Stimulated activated CD4-positive, alpha-beta T cell treated with anti-CD3 and anti-CD28 coated beads, Interleukin-1b, Interleukin-23, amount 100 ng/mL, for 4 hours (primary cell): ENCODE measurements at places on chromosomes 6 and 20.

GRCh38 chr6:81204731-81205130, 547.8 kb downstream of the TENT5A start:
- no peak for DNase-seq

- DNase-seq = no peak
Measured at GRCh38 chr6:134714679-134715078, 235.2 kb downstream of the ALDH8A1 start.

DNA sequence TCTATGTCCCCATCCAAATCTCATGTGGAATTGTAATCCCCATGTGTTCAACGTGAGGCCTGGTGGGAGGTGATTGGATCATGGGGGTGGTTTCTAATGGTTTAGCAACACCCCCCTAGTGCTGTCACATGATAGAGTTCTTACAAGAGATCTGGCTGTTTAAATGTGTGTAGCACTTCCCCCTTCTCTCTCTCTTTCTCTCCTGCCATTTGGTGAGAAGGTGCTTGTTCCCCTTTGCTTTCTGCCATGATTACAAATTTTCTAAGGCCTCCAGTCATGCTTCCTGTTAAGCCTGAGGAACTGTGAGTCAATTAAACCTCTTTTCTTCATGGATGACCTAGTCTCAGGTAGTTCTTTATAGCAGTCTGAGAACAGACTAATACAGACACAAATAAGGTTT, 165.4 kb downstream of the OGFRL1 start:
- no peak for DNase-seq

GRCh38 chr6:49782293-49782692, 4.8 kb downstream of the PGK2 start:
- no peak for DNase-seq

GRCh38 chr20:51125780-51126179, 102.9 kb upstream of the KCNG1 start:
- no peak for DNase-seq

- no peak for DNase-seq
Measured at GRCh38 chr20:7087803-7088202, 320.3 kb downstream of the BMP2 start.

- DNase-seq = no peak
Measured at GRCh38 chr6:128395188-128395587, 125.2 kb downstream of the PTPRK start.

- DNase-seq = peak; percentile 30
Measured at GRCh38 chr6:132530293-132530974, 7.6 kb upstream of the TAAR9 start.

- DNase-seq = no peak
Measured at GRCh38 chr20:2761885-2762284, 38.5 kb downstream of the CPXM1 start.

- DNase-seq = no peak
Measured at GRCh38 chr6:153670403-153671026, 368.5 kb upstream of the OPRM1 start.

- DNase-seq = no peak
Measured at GRCh38 chr6:113695516-113695915, 161.6 kb upstream of the MARCKS start.

GRCh38 chr6:34859951-34860350, 27.9 kb downstream of the TAF11 start:
- no peak for DNase-seq

- DNase-seq = no peak
Measured at GRCh38 chr20:36010076-36010475, 41.7 kb downstream of the CNBD2 start.

DNA sequence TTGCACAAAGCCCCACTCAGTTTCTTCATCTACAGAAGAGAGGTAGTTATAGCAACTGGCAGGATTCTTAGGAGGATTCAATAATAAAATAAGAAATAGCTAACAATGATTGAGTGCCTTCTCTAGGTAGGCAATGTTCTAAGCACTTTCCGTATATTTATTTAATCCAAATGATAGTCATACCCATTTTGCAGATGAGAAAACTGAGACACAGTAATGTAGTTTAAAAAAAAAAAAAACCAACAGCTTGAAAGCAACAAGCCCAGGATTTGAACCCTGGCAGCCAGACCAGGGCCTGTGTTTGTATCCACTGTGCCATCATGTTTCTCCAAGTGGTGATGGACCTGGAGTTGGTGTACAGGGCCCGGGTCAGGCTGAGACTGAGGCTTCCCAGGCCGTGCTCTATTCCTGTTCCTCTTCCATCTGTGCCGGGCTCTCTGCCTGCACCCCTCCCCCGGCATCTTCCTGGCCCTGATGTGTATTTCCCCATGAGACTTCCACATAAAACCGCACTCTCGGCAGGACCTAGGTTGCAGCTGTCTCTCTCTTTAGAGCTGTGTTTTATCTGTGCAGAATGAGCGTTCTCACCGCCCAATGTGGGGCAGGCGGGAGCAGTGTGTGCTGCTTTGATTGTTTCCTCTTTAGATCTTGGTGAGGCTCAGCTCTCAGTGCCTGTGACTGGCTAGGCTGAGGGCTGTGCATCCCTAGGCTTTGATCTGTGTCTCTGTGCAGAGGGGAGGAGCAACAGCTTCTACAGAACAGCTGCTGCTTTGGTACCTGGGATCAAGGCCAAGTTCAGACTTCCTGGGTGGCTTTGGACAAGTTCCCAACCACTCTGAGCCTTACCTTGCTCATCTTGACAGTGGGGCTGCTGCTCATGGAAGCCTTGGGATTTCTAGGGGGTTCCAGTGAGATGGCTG, 49.5 kb downstream of the TOX2 start:
- DNase-seq = peak; percentile 31

DNA sequence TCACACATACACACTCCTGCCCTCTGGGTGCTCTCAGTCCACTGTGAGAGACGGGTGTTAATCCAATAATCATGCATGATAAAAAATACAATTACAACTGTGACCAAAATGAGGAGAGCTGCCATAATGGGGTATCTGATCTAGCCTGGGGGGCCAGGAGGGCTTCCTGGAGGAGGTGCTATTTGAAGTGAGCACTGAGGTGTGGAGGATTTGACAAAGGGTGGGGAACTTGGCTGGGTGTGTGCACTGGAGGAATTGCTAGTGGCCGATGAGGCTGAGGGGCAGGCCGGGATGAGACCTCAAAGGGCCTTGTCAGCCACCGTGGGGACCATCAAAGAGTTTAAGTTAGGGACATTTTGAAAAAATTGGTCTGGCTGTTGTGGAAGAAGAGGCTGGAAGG, 34.8 kb downstream of the VSTM2L start:
- DNase-seq = no peak

- DNase-seq = no peak
Measured at GRCh38 chr20:18443886-18444285, 22.9 kb downstream of the DZANK1 start.

GRCh38 chr6:164856138-164856537, 453.3 kb downstream of the C6orf118 start:
- no peak for DNase-seq

DNA sequence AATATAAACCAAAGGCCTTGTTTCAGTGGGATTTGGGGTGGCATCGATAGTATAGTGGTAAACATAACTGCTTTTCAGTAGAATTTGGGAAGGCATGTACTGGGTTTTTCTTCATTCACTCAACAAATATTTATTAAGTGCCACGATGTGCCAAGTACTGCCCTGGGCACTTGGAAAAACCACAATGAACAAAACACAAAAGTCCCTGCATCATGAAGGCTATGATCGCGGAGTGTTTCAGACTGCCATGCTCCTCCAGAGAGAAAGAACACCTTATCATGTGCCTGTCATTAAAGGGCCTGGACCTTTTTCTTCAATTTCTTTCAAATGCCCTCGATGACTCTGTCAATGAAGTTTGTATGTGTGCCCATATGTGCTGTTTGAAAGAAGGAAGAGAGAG, 59.2 kb upstream of the CEP85L start:
- no peak for DNase-seq

GRCh38 chr6:167462514-167463312, 137.8 kb downstream of the TTLL2 start:
- no peak for DNase-seq

DNA sequence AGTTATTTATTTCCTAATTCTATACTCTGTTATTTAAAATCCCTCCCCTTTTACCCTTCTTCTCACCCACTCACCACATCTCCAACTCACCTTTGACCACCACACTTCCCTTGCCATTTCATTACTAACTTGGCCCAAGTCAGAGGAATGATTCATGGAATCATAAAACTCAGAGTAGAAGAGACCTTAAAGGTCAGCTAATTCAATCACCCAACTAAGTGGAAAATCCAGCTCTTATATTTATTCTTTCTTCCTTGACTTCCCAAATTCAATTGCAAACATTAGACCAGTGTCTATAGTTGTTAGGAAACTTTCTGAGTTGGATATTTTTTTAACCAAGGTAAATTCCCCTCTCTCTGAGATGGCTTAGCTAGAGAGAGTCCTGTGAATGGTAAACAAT, 26.5 kb upstream of the HEY2 start:
- no peak for DNase-seq

GRCh38 chr6:45712786-45713185, 302.9 kb downstream of the CLIC5 start:
- DNase-seq = no peak

- DNase-seq = no peak
Measured at GRCh38 chr20:37764333-37764935, 70.6 kb downstream of the CTNNBL1 start.

GRCh38 chr20:19012676-19013075, 199.1 kb downstream of the SCP2D1 start:
- DNase-seq = no peak

DNA sequence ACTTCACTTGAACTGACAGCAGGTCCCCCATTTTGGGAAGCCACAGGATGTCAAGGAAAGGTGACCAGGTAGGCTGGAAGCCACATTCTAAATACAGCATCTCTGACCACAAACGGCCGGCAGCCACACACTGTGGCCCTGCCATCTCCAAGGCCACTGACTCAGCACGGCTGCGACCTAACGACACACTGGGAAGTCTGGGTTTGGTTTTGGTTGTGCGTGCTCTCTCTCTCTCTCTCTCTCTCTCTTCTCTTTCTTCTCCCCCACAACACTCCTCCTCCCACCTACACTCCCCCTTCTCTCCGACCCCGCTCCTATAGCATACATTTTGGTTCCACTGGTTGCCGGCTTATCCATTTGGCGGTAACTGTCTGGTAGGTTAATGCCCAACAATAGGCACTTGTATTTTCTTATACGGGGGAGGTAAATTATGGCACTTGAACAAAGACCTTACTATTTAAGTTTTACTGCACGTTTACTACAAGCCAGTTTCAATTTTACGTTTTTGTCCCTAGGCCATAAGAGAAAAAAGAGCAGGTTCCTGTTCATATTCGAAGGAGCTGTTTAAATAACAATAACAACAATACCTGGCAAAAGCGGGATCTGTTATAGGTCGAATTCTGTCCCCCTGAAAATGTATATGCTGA, 103.6 kb downstream of the GMDS start:
- DNase-seq = no peak

DNA sequence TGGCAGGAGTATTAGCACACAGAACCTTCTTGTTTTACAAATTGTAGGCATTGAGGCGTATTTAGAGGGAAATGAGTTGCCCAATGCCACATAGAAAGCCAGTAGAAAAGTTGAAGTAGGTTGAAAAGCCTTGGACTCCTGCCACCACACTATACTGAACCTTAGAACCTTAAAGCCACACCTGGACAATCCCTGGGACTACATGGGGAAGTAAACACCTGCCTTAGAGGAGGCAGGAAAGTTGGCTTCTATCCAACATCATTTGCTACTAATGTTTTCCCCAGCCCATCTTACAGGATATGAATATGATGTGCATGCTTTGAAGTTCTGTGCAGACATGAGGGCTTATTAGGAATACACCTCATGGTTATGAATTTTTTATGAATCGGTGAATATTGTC, 5.3 kb upstream of the EPPIN start:
- DNase-seq = no peak

- no peak for DNase-seq
Measured at GRCh38 chr6:112196306-112196705, 58.1 kb downstream of the LAMA4 start.

DNA sequence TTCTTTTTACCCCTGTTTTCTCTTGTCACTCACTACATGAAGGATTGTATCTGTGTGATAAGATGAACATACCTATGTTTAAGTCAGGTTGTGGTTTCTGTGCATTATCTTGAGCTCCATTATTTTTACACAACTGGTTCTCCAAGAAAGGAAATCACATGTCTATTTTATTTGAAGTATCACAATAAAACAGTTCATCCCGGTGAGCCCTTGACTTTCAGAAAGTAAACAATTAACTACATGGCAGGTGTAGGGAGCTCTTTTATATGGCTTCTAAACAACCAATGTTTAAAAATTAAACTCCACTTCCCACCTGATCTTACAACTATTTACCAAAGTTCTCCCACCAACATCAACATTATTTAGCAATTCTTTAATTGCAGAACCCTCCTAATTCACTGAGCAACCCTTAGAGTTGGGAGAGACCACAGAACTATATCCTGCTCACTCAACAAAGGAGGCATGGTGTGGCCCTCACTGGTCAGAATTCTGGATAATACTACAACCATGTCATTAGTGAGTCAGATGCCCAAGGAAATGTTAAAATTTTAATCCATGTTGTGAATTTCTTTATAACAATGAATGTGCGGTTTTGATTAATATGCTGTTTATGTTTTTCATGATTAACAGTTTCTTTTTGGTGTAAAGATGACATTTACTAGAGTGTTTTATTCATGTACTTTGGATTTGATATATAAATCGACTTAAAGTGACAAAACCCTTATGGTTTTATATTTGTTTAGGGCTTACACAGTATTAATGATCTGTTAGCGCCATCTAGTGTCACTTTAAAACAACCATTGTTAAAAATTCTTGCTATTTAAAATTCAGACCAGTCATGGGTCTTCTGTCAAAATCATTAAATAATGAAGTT, 50.0 kb upstream of the SCGN start:
- no peak for DNase-seq

DNA sequence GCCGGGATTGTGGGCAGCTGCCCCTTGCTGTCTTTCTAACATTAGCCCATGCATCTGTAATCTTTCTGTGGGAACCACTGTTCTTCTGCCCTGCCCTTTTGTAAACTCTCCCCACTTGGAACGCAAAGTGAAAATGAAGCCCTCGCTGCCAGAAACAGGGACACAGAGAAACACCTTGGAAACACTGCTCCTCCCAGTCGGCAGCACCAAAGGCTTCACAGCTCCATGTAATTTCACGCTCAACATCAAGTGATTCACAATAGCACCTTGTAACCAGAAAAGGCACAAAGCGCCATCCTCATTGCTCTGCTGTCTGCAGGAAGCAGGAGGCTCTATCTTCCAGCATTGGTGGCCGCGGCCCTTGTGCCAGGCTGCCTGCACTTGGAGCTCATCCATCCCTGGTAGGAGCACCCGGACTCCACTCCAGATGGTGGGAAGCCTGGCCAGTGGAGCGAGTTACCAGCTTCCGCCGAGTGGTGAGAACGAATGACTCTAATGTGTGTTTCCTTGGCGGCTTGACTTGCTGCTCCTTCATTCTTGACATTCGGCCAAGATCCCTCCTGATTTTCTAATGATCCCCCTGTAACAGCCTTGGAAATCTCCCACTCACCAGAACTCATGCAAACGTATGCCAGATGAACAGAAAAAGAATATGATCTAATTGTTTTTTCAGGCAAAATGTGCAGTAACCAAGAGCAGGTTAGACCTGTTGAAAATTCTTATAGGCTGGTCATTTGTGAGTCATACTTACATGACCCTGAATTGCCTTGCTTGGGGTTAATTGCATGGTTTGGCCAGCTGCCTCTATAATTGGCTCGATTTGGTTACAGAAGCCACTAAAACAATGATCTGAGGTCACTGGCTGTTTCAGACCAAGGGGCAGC, 169.1 kb upstream of the CDYL start:
- DNase-seq = no peak
